Upper lobe of right lung (tissue), 1 donor: ENCODE measurements at places on chromosomes 12 and 14. TPM values are rescaled to one million over a fixed set of nuclear protein-coding genes. Genes with fewer than 3 reads are reported as not detected.

GRCh38 chr12:101703487-101703886 lies 6.0 kb downstream of the CHPT1 start:
- DNase-seq = no peak
- no peak overlapping the region for H3K27ac ChIP-seq
- no peaks in the 10 kb centered on the region for H3K36me3 ChIP-seq

- peaks cover 8% of the 10 kb centered on the region for H3K4me1 ChIP-seq
- H3K27ac ChIP-seq = no peak overlapping the region
- H3K36me3 ChIP-seq = no peaks in the 10 kb centered on the region
- no peaks in the 10 kb centered on the region for H3K27me3 ChIP-seq
These were observed 25.4 kb downstream of the BRF1 start for GRCh38 chr14:105275267-105275946.

Gene SERPINA10
- total RNA-seq = not detected

Gene CDKN3
- total RNA-seq = 1.5 TPM

Gene PDZRN4
- 0.75 TPM for total RNA-seq
